ENCODE measurements at places on chromosomes 3 and 15. TPM values are rescaled to one million over a fixed set of nuclear protein-coding genes. Genes with fewer than 3 reads are reported as not detected.

- no peak overlapping the region for H3K4me3 ChIP-seq
- H3K36me3 ChIP-seq = no peaks in the 10 kb centered on the region
- no peak for DNase-seq
- H3K4me1 ChIP-seq = no peaks in the 10 kb centered on the region
These were observed 48.9 kb downstream of the ZBBX start for GRCh38 chr3:167330993-167331785.

Gene GP9
- total RNA-seq = 0.86 TPM

Gene C3orf49
- not detected for total RNA-seq

Gene SPINK8
- total RNA-seq = not detected

DNA sequence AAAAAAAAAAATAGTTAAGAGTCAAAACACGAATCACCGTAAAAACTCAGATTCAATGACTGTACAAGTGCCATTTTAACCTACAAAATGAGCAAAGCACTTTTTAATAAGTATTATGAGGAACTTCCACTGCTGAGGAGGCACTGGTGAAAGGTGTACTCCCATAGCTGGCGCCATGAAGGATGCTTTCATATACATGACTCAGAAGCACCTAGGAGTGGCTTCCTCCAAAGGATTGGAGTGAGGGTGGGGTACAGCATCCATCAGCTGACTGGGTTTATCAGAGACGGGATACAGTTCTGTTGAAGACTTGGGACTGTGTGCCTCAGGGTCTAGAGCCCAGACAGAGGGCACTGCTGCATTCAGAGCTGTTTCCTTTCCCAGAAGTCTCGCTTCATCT lies 60.9 kb upstream of the MEX3B start:
- no peaks in the 10 kb centered on the region for H3K27me3 ChIP-seq
- H3K27ac ChIP-seq = no peak overlapping the region
- H3K4me1 ChIP-seq = no peaks in the 10 kb centered on the region

- no peak overlapping the region for H3K27ac ChIP-seq
- no peaks in the 10 kb centered on the region for H3K4me1 ChIP-seq
- no peaks in the 10 kb centered on the region for H3K27me3 ChIP-seq
- DNase-seq = no peak
These were observed 122.9 kb downstream of the RORA start for GRCh38 chr15:61106044-61106834.

- DNase-seq = no peak
- no peaks in the 10 kb centered on the region for H3K4me1 ChIP-seq
- no peak overlapping the region for H3K4me3 ChIP-seq
- no peaks in the 10 kb centered on the region for H3K27me3 ChIP-seq
- H3K27ac ChIP-seq = no peak overlapping the region
These were observed 191.2 kb upstream of the CBLB start for GRCh38 chr3:106059953-106060517.

- no peaks in the 10 kb centered on the region for H3K27me3 ChIP-seq
- no peak for DNase-seq
- H3K4me1 ChIP-seq = no peaks in the 10 kb centered on the region
- no peak overlapping the region for H3K27ac ChIP-seq
These were observed 222.1 kb upstream of the POU1F1 start for GRCh38 chr3:87498358-87499080.

GRCh38 chr3:12194209-12194608 lies 35.5 kb upstream of the TIMP4 start:
- H3K27me3 ChIP-seq = no peaks in the 10 kb centered on the region
- H3K27ac ChIP-seq = no peak overlapping the region
- no peak for DNase-seq
- H3K4me3 ChIP-seq = no peak overlapping the region
- H3K4me1 ChIP-seq = no peaks in the 10 kb centered on the region

All from natural killer cell (primary cell).